ENCODE measurements at places on chromosomes 7 and 10. TPM values are rescaled to one million over a fixed set of nuclear protein-coding genes. Genes with fewer than 3 reads are reported as not detected.

GAD2 gene
- total RNA-seq, result not detected

GRM3 gene
- 0.11 TPM for total RNA-seq

AFAP1L2 gene
- 10.6 TPM for total RNA-seq

OPN1SW gene
- not detected for total RNA-seq

LIPM gene
- not detected for total RNA-seq

HTR7 gene
- 18.0 TPM for total RNA-seq

BMPER gene
- total RNA-seq, result 0.37 TPM

AGBL3 gene
- total RNA-seq, result 0.41 TPM

ADAM22 gene
- 7.2 TPM for total RNA-seq

FUOM gene
- total RNA-seq, result 56.1 TPM

OR6B1 gene
- not detected for total RNA-seq

RPP30 gene
- total RNA-seq, result 54.0 TPM

AIMP2 gene
- total RNA-seq, result 67.9 TPM

ZNF716 gene
- total RNA-seq, result 0.21 TPM

ANXA8L1 gene
- not detected for total RNA-seq

SEMA3A gene
- total RNA-seq, result 53.5 TPM

ZNF138 gene
- 9.0 TPM for total RNA-seq

FERD3L gene
- total RNA-seq, result not detected

C1QL3 gene
- not detected for total RNA-seq

LLCFC1 gene
- total RNA-seq, result not detected

MCM7 gene
- 387 TPM for total RNA-seq
